ENCODE measurements at places on chromosomes 12 and 14.

- DNase-seq, result no peak
Measured at GRCh38 chr12:57145460-57146059, 1.9 kb downstream of the LRP1-AS start.

DNA sequence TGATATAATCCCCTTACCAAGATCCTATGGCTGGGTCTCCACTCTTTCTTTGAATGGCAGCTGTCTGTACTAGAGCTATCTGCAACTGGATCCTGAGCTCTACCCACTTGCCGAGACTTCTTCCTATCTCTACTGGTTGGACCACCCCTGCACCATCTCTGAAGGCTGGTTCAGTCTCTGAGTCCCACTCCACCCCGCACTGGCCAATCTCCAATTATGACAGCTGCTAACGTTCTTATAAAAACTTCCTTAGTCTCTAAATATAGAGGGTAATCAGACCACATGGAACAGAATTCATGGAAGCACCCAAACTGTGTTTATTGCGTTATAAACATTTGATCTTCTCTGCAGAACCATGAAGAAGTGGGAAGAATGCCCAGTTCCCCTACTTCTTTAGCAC, 186.6 kb upstream of the EEA1 start:
- DNase-seq, result no peak

- DNase-seq, result no peak
Measured at GRCh38 chr14:24297190-24297964, 2.2 kb downstream of the DHRS1 start.

- DNase-seq, result peak; percentile 33
Measured at GRCh38 chr12:1093166-1093751, 102.2 kb downstream of the ERC1 start.

DNA sequence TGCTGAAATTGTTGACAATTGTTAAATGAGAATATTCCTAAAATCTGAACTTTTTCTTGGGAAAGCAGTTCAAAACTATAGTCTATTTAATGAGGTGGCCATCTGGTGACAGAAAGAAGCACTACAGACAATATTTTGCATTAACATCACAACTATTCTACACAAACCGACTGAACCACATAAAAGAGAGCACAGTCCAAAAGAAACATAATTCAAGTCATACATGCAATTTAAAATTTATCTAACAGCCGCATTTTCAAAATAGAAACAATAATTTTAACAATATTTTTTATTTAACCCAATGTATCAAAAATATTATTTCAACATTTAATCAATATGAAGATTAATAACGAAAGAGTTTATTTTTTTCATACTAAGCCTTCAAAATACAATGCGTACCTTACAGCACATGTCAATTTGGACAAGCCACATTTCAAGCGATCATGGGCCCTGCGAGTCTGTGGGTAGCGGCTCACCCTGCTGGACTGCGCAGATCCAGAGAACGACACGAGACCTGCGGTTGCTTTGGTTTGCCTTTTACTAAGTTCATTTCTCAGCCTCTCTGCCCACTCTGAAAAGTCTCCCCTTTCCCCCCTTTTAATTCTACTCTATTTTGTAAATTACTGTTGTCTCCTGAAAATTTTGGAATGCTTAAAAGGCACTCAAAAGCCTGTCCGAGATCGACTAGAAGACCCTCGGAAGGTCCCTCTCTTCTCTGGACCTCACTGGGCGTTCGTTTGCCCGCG, 947 bp upstream of the LRRC9 start:
- DNase-seq, result no peak

- no peak for DNase-seq
Measured at GRCh38 chr14:93566065-93566693, 135.4 kb downstream of the UNC79 start.

- no peak for DNase-seq
Measured at GRCh38 chr12:130474599-130475269, 137.0 kb downstream of the PIWIL1 start.

- DNase-seq, result no peak
Measured at GRCh38 chr12:73531752-73532151, 1005.9 kb upstream of the ATXN7L3B start.

DNA sequence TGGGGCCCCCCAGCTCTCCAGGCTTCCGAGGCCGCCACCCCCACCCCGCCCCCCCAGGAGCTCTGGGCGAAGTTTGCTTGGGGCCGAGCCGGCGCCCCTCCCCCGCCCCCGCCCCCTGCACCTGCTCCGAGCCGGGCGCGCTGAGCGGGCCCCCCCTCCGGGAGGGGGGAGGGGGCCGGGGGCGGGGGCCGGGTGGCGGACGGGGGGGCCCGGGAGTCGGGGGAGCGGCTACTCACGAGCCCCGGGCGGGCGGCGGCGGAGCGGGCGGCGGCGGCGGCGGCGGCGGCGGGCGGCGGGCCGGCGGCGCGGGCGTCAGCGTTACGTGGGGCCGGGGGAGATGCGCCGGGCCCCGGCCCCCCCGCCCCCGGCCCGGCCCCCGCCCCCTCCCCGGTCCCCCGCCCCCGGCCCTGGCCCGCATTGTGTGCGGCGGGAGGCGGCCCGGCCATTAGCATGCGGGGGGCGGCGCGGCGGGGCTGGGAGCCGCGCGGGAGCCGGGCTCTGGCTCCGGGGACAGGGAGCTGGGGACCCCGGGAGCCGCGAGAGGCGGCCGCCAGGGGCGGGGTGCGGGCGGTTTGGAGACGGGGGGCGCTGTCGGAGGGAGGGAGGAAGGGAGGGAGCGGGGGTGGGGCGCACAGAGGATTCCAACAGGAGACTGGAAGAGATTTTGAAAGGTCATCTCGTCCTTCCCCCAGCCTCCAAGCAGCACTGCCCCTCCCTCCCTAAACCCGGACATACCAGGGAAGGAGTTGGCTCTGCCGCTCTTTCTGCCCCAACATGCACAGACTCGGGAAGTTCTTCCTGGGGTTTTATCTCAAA, at the start of gene ZNF219:
Gene ZNF219 (minus strand): TSS at position 580 of the 816 bp plus-strand sequence. CDS start 5,064 bp downstream, outside the sequence.
- DNase-seq, result no peak

DNA sequence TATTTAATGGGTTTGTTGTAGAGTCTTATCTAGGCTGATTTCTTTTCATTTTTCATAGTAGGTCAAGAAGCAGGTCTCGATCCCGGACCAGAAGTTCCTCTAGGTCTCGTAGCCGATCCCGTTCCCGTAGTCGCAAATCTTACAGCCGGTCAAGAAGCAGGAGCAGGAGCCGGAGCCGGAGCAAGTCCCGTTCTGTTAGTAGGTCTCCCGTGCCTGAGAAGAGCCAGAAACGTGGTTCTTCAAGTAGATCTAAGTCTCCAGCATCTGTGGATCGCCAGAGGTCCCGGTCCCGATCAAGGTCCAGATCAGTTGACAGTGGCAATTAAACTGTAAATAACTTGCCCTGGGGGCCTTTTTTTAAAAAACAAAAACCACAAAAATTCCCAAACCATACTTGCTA, 4.2 kb downstream of the SRSF5 start:
- no peak for DNase-seq

GRCh38 chr12:3553221-3553620, 62.2 kb downstream of the PRMT8 start:
- DNase-seq, result no peak

- no peak for DNase-seq
Measured at GRCh38 chr12:49641748-49642369, 18.5 kb downstream of the PRPF40B start.

DNA sequence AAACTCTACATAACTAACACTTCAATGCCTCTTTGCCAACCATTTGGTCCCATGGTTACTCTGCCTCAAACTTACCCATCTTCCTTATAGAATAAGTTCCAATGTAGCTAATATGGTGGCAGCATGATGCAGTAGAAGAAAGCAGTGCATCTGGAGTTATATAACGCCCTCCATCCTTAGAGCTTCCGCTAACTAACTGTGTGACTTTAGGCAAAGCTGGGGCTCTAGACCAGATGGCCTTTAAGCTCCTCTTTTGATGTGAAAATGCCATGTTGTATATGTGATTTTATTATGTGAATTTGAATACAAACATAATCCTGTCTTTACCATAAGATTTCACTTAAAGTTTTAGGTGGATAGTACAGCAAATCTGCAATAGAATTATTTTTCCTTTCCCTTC, 6.1 kb downstream of the ABCD2 start:
- no peak for DNase-seq

DNA sequence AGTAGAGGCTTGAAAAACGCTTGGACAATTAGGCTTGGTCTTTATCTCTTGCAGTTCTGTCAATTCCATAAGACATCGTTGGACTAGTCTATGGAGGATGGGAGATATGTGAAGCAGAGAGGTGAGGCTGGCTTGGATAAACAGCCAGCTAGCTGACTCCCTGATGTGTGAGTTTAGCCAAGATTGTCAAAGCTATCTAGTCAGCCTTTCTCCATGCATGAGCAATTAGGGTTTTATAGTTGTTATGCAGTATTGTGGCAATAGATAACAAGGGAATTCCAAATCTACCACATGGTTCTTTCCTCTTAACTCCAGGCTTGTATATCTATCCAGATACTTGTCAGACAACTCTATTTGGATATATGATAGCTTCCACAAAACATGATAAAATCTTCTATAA, 153.6 kb upstream of the NRXN3 start:
- DNase-seq, result no peak

Data from activated CD4-positive, alpha-beta T cell treated with anti-CD3 and anti-CD28 coated beads, Interleukin-2, amount 50 U/mL, for 24 hours (primary cell).